Prostate gland (tissue), 2 donors: ENCODE measurements at places on chromosomes 5 and 9.
A peak's percentile ranks its signal among the peaks of the same experiment; 100 is the strongest.

DNA sequence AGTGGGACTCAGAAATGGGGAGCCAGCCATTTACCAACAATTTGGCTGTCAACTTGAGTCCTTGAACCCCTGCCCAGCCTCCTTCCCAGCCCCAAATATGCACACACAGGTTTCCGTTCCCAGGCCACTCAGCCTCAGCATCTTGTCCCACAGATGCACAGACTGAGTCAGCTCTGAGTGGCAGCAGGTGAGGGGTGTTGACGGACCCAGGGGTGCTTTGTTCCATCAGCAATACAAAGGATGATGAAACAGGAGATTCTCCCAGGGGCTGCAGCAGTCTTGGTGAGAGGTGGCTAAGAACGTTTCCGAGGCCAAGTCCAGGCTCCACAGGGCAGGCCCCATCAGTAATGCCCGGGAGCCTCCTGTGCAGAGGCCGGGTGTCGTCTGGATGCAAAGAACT is 4.9 kb upstream of the OLFM1 start:
- DNase-seq = no peak

DNA sequence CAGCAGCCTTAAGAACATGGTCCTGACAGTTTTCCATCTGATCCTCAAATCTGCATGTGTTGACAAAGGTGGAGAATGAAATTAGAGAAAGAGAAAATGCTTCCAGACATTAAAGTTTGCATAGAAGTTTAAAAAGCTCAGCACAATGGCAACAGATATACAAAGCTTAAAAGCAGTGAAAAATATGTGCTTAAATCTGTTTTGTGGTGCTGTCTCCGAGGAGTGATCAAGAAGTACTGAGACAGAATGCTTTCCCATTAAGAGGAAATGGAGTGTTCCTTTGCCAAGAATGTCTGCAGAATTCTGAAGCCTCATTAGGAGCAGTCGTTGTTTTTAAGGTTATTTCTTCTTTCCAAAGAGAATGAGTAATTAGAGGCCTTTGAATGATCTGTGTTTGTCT is 131.4 kb downstream of the MCTP1 start:
- no peak for DNase-seq

DNA sequence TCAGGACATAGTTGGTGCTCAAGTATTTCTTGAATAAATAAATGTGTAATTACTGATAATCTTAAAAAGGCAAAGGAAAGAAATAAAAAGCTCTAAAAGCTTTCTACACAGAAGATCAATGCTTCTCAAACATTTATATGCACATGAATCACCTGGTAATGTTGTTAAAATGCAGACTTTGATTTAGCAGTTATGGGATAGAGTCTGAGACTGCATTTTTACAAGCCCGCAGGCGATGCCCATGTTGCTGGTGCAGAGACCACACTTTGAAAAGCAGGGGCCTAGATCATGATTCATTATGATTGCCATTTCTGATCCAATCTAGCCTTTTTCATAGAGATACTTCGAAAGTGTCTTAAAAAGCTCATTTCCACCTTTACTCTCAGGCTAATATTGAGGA is 3.5 kb upstream of the CCDC152 start:
- no peak for DNase-seq

GRCh38 chr9:108727580-108728111 is 128.1 kb downstream of the ACTL7B start:
- no peak for DNase-seq

- peak; percentile 51 for DNase-seq
Measured at GRCh38 chr5:147887026-147887627, 8.6 kb downstream of the SCGB3A2 start.

- no peak for DNase-seq
Measured at GRCh38 chr5:137375741-137376526, 123.2 kb downstream of the SPOCK1 start.

DNA sequence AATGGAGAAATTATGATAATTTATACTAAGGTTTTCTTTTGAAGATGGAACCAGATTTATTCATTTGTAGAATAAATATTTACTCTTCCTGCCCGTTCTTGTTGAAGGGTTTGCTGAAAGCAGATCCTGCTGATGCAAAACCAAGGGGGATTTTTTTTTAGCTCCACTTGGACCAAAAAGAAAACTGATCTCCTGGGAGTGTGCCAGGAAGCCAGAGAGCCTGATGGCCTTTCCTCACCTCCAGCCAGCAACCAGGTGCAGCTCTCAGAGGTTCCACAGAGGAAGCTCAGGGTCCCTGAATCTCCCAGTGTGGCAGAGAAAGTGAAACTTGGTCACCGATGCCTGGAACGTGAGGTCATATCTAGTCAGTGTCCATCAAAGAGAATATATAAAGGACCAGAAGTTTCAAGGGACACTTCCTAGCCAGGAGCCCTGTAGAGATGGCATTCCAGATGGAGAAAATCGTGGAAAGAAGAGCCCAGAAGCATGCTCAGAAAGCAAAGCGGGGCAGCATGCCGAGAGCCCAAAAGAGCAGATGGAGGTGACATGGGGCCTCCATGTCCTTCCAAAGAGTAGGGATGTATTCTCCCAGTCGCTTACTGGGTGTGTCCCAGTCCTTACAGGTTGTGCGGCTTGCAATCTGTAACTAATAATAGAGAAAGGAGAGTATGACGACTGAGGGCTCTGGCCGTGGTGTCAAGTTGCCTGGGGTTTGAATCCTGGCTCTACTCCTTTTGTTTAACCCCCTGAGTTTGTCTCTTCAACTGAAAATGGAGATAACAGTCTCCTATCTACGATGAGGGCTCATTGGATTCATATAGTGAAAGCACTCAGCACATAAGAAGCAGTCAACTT is 12.2 kb downstream of the AFAP1L1 start:
- peak; percentile 23 for DNase-seq

- DNase-seq = no peak
Measured at GRCh38 chr5:38404667-38405276, 146.4 kb downstream of the EGFLAM start.

DNA sequence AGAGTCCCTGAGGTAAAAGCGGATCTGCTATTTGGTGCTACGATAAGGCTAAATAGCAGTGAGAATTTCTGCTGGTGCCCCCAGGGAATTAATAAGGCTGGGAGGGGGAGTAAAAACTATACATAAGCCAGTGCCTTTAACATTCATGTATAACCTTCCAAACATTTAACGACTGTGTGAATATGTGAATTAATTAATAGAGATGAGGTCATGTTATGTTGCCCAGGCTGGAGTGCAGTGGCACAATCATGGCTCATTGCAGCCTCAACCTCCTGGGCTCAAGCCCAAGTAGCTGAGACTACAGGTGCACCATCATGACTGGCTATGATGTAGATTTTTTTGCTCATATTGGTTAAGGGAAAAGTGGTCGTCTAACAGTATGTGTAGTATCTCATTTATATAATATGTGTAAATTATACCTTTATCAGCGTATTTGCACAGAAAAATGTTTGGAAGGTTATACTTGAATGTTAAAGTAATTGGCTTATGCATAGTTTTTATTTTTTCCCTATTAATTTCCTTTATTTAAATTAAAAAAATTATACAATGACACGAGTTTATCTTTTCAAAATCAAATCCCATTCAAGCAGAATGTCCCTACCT is 64.6 kb downstream of the EHMT1 start:
- no peak for DNase-seq

GRCh38 chr9:34379334-34380033 is 2.8 kb upstream of the MYORG start:
- DNase-seq = peak; percentile 78

GRCh38 chr5:147949711-147950573 is 43.6 kb upstream of the C5orf46 start:
- DNase-seq = no peak

DNA sequence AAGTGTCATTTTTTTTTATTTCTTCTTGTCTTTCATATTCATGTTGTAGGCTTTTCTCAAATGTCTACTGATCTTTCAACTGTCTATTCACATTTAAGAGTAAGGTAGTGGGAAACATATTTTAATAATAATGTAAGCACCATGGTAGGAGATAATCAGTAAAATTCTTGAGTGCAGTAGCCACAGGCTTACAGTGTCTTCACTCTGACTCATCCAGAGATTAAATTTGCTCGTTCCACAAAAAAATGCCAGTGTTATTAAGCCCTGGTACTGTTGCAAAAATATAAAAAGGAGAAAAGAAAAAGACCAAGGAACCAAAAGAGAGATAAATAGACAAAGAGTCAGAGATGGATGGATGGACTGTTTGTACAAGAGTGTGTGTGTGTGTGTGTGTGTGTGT is 43.0 kb downstream of the PARP8 start:
- DNase-seq = no peak

GRCh38 chr9:85421641-85422040 is 320.1 kb downstream of the AGTPBP1 start:
- no peak for DNase-seq

DNA sequence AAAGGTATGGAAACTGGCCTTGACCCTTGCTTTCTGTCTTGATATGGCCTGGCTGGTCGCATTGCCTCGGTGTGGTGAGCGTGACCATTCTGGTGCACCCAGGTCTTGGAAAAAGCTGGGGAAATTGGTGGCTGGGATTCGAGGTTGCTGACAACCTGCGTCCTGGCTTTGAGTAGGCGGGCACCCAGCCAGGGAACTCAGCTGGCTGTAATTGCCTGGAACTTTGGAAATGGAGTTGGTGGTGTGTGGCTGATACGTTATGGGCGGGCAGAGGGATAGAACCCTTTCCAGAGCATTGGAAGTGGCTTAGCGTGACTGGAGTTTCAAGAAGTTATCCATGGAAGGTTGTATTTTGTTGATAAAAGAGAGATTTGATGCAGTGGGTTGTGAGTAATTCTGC is 35.2 kb downstream of the KCNMB1 start:
- no peak for DNase-seq

DNA sequence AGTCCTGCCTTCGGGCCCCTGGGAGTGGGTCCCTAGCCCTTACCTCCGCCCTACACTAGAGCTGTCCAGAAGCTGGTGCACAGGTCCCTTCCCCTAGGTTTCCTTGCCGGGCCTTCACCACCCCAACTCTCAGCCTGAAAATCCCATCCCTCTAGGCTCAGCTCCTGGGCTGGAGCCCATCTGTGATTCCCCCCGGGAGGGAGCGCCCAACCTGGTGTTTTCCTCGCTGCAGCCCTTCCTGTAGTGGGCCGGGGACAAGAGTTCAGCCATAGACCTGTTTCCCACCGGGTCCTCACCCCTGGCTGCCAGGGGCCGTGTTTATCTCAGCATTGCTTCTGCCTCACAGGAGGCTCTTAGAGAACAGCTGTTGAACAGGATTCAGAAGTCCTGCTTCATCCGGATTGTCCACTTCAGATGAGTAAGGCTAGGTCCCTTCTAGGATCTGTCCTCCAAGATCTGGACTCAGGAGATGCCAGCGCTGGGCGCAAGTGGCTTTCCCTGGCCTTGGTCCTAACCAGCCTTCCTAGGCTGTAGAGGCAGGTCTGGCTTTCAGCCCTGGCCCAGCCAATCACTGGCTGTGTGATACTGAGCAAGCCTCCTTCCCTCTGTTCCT is 965 bp downstream of the GLIPR2 start:
- no peak for DNase-seq

DNA sequence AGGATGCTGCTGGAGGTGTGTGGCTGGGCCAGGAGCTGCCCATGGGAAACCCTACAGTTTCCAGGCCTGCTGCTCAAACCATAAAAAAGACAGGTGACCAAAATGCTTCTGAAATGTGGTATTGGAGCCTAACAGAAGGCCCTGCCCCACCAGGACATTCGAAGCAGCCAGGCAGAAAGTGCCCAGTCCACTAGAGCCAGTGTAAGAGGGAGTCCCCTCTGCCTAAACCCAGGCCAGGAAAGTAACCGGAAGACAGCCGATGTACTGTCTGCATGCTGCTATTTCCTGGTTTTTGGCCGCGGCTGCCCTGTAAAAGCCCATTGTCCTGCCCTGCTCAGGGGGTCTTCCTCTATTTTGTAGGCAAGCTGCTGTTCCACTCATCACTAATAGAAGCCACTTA is 150.7 kb upstream of the IRX2 start:
- no peak for DNase-seq

GRCh38 chr5:146947181-146947941 is 68.8 kb upstream of the PPP2R2B start:
- no peak for DNase-seq

GRCh38 chr9:15253197-15253596 is 53.8 kb downstream of the TTC39B start:
- no peak for DNase-seq

GRCh38 chr9:95116002-95116807 is 201.3 kb downstream of the FANCC start:
- peak; percentile 90 for DNase-seq
